AG09309 (cell line): ENCODE measurements at places on chromosomes 1 and 21.
A peak's percentile ranks its signal among the peaks of the same experiment; 100 is the strongest.

DNA sequence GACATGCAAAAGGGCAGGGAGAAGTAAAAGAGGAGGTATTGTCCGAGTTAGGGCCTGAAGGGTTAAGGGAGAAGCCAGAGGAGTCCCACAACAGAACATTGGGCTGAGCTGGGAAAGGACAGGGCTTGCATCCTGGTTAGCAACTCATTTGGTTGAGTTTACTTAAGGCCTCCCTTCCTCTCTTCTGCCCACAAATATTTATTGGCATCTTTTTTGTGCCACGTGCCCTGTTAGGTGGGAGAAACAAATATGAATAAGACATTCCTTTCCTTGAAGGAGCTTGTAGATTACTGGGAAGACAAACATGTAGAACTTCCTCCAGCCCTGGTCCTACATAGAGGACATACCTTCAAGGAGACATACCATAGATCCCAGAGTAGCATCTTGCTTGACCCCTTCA lies 53.0 kb upstream of the PRELP start:
- DNase-seq: peak; percentile 50

DNA sequence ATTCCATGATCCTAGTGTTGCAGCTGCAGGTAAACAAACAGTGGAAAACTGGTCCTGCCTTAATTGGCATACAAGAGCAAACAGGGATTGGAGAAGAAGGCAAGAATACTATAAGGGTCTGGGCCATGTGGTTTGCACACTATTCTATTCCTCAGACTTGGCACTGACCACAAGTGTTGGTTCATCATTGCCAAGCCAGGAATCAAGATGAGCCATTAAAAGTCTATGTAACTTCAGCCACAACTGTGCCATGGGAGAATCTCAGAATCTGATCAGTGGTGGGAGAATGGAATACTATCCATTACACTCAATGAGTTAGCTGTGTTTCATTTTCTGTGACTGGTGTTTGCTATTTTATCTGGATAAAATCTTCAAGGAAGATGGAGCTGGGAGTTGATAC lies 26.2 kb upstream of the FCER1A start:
- DNase-seq: no peak

DNA sequence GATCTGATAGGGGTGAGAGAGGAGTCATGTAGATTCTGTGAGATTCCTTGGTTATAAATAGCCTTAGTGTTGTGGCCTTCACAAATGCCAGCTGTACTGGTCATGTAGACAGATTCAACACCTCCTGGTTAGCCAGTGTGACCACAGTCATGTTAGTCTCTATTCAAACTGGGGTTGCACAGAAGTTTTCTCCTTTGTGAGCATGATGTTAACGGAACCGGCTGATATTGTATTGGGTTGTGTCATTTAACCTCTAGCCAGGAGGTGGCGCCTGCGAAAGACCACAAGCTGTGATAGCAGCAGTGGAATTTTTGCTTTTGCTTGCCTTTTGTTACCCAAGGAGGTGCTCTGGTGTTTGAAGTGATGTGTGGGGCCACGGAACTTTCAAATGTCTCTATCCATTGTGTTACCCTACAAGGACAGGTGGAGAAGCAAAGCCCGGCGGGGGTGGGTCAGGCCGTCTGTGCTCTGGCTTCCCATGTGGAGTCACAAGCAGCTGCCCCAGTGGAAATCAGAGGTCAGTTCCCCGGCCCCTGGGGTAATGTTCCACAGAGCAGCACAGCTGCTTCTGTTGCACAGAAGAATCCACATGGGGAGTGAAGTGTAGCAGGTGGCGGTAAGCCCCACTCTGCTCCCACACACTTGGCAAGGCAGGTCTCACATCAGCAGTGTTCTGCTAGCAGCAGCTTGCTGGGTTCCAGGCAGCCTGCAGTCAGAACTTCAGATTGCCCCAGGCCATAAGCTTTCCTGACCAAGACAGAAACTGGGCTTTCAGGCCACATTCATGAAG lies 112.6 kb downstream of the ADAMTS1 start:
- no peak for DNase-seq

- DNase-seq: no peak
Observed at GRCh38 chr1:22710701-22711049, at the start of gene EPHB2. Gene EPHB2, plus strand, starts transcription at chr1:22710839. Its CDS starts 144 bp downstream, at chr1:22710983.

DNA sequence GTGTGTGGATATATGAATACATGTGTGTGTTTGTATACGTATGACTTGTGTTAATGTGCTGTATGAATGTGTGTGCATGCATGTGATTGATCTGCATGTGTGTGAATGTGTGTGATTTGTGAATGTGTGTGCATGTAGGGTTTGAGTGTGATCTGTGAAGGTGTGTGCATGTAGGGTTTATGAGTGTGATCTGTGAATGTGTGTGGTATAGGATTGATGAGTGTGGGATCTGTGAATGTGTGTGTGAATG lies 88.2 kb downstream of the STUM start:
- DNase-seq: no peak

- DNase-seq: no peak
Observed at GRCh38 chr1:205272536-205272935, 44.8 kb downstream of the TMCC2 start.

DNA sequence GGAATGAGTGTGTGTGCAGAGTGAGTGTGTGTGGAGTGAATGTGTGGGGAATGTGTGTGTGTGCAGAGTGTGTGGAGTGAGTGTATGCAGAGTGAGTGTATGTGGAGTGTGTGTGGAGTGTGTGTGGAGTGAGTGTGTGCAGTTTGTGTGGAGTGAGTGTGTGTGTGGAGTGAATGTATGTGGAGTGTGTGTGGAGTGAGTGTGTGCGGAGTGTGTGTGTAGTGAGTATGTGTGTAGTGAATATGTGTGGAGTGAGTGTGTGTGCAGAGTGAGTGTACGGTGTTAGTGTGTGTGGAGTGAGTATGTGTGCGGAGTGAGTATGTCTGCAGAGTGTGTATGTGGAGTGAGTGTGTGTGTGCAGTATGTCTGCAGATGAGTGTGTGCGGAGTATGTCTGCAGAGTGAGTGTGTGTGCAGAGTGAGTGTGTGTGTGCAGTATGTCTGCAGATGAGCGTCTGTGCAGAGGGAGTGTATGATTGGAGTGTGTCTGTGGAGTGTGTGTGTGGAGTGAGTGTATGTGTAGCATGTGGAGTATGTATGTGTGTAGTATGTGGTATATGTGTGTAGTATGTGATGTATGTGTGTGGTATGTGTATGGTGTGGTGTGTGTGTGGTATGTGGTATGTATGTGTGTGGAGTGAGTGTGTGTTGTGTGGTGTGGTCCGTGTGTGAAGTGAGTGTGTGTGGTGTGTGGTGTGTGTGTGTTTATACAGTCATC lies 59.7 kb upstream of the CLDN14 start:
- no peak for DNase-seq

DNA sequence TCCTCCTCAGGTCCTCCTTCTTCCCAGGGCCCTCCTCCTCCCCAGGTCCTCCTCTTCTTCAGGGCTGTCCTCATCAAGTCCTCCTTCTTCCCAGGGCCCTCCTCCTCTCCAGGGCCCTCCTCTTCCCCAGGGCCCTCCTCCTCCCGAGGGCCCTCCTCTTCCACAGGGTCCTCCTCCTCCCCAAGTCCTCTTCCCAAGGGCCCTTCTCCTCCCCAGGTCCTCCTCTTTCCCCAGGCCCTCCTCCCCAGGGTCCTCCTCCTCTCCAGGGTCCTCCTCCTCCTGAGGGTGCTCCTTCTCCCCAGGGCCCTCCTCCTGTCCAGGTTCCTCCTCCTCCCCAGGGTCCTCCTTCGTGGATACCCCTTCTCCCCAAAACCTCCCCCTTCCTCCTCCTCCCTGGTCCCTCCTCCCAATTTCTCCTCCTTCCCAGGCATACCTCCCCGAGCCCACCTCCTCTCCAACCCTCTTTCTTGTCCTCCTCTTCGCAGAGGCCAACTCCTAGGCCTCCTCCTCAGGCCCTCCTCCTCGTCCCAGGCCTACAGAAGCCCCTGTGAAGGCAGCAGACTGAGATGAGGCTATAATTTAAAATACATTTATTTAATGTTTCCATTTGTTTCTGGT lies 29.5 kb downstream of the WNT9A start:
- DNase-seq: no peak

DNA sequence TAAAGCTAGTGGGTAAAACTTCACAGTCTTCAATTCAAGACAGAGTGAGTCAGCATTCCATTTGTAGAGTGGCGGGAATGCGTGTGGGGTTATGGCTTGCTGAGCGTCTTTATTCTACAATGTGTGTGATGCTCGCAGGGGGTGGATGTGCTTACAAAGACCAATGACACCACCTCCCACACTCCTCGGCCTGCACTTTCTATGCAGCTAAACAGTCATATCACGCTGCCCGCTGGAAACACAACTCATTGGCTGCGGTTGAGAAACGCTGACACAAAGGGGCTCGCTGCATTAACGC lies 298.5 kb downstream of the PCP4 start:
- no peak for DNase-seq

GRCh38 chr1:93186667-93187066 lies 6.1 kb downstream of the CCDC18 start:
- no peak for DNase-seq

DNA sequence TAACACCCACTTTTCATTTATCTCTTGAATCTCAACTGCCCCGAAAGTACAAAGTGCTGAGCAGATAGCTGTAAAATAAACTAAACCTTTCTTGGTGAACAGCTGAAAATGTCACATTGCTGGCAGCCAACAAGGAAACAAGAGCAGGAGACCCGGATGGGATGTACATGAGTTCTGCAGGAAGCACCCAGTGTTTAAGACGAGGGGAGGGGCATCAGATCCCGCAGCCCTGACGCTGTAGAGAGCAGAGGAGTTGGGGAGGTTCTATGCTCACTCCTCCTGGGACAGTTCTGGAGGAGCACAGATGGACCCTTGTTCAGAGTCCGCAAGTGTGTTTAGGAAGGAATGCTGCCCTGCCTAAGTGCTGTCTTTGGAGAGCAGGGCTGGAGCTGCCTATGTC lies 32.0 kb upstream of the EPHA8 start:
- no peak for DNase-seq

- DNase-seq: no peak
Observed at GRCh38 chr1:152667648-152668047, 4.5 kb downstream of the LCE2D start.
